ENCODE measurements at places on chromosomes 5 and 9.

GRCh38 chr9:88258024-88258423 is 119.7 kb upstream of the SPATA31C2 start:
- peak; percentile 42 for DNase-seq

- no peak for DNase-seq
Measured at GRCh38 chr9:108676355-108676754, 179.4 kb downstream of the ACTL7B start.

DNA sequence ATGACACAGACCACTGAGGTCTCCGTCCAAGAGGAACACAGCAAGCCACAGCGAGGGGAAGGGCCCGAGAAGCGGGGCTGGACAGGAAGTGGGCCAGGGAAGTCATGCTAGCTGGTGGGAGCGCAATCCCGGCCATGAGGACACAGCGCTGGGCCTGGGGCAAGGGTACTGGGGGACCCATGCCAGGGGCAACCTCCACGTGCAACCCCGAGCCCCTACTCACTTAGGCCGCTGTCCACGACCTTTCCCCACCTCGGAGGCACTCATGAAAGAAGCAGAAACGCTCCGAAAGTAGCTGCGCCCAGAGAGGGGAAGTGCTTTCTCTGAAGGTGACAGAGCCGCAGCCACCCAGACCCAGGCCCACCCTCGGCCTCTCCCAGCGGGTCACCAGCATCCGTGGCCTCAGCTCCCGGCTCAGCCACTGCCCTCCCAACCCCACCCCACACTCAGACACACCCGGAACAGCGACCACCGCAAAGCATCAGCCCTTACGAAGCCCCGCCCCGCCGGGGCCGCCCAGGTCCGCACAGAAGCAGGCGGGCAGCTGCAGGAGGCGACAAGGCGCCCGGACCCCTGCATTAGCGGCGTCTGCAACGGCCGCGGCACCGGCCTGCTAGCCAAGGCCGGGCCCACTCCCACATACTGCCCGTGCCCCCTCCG is 782 bp downstream of the BICD2 start:
- peak; percentile 64 for DNase-seq

- no peak for DNase-seq
Measured at GRCh38 chr9:129463994-129464393, 156.9 kb downstream of the C9orf50 start.

- DNase-seq = no peak
Measured at GRCh38 chr9:138043411-138044345, 166.1 kb downstream of the CACNA1B start.

GRCh38 chr5:68318955-68319705 is 103.6 kb downstream of the PIK3R1 start:
- DNase-seq = no peak

- peak; percentile 86 for DNase-seq
Measured at GRCh38 chr5:77893225-77893860, 117.2 kb upstream of the TBCA start.

GRCh38 chr5:149959406-149960236 is 937 bp upstream of the SLC26A2 start:
- DNase-seq = peak; percentile 28

DNA sequence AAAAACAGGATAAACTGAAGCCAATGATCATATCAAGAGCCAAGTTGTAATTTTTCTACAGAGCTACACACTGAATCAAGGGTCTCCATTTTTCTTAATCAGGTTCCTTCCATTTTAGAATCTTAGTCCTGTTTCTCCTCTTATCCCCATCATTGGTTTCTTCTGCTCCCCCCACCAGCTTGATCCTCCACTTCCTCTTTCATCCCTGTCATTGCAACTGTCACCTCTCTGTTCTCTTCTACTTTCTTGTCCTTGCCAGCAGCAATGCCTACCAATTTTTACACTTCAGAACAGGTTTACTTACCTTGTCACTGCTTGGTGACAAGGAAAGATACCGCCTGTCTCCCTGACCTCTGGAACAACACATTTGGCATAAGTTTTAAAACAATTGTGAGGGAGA is 97.3 kb downstream of the CFAP90 start:
- DNase-seq = no peak

GRCh38 chr9:132241840-132242620 is 80.2 kb downstream of the NTNG2 start:
- no peak for DNase-seq

GRCh38 chr5:1262381-1262780 is 32.5 kb downstream of the TERT start:
- DNase-seq = no peak

GRCh38 chr5:88145611-88146467 is 122.8 kb downstream of the TMEM161B start:
- no peak for DNase-seq

- DNase-seq = no peak
Measured at GRCh38 chr5:95076395-95077185, 208.3 kb downstream of the MCTP1 start.

DNA sequence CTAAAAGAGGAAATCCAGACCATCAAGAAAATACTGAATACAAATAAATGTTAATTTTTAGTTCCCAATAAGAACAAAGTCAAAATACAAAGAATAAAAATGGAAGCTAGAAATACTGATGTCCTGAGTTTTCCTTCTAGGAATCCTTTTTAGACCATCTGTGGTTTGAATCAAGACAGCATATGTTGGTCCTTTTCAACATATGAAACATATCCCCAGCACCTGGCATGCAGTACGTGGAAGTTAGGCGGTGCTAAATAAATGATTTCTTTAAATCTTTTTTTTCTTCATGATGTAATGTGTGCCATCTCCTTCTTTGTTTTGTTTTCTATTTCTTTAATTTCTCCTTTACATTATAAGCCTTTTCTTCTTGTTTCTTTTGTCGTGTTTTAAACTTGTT is 34.0 kb downstream of the KIAA1958 start:
- DNase-seq = no peak

DNA sequence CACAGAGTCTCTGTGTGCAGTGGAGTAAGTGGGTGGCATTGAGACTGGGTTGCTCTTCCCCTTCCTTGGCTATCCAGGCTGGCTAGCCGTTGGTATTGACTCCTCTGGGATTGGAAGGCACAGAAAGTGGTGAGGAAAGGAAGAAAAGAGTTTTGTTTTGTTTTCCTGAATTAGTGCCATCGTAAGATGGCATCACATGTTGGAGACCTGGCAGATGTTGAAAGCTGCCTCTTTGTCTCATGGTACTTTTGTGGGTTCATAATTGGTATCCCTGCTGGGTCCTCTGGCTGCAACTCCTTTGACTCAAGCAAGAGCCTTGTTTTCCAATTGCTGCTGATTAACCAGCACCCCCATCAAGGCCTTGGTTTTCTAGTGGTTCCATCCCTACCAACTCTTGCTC is 293.8 kb downstream of the PDE4D start:
- DNase-seq = no peak

- no peak for DNase-seq
Measured at GRCh38 chr5:3139499-3139931, 388.0 kb upstream of the IRX2 start.

DNA sequence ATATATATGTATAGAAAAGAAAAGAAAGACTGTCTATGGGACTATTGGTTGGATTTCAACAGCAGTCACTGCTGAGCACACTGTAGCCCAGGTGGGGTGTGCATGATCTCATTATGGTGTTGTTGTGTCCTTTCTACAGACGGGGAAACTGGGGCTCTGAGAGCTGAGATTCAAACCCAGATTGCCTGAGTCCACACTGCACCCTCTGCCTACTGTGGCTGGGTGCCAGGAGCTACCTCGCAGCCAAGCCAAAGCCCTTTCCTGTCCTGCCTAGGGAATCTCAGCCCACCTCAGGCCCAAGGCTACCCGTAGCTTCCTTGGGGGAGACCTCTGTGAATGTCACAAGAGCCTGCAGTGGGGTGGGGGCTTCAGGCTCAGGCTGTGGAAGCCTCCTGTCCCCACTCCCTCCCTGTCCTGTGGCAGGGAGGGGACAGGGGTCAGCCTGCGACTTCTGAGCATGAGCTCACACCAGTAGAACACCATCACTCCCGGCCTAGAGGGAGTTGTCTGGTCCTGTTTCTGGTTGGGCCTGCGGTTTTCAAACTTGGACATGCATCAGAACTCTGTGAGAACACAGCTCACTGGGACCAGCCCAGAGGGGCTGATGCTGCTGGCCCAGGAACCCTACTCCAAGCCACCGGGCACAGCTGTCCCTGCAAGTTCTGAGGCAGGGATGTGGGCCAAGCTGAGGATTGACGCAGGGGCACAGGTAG is 7.9 kb upstream of the NINJ1 start:
- DNase-seq = no peak

DNA sequence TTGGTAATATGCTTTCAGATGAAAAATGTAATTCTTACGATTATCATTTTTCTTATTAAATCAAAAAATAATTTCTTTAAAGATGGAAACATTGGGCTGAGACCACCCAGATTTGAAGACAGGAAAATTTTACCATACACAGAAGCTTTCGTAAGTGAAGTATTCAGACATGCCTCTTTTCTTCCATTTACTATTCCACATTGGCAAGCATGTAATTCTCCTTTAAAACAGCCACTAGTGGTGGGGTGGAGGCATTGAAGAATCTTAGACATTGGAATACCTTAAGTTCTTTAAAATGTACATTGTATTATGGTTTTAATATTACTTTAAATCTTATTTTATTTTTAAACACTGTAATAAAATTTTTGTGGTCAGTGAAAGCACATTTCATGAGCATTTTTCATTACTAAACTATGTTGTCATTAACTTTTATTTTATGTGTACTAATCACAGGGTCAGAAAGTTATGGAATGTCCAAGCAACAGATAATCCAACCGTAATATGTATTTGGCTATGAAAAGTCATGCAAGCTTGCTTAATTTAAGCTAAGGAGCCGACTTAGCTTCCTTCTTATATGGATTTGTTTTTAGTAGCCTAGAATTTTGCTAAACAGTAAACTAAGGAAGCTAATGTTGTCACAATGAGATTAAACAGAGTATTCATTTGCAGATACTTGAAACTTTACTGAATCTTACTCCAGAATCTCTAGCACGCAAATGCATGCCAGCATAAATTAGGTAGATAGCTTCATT is 97.4 kb upstream of the ALDH1A1 start:
- no peak for DNase-seq

- DNase-seq = no peak
Measured at GRCh38 chr5:16140417-16140816, 39.2 kb downstream of the MARCHF11 start.

- DNase-seq = no peak
Measured at GRCh38 chr9:2681981-2682380, 35.3 kb upstream of the KCNV2 start.

- DNase-seq = no peak
Measured at GRCh38 chr9:93898026-93898425, 57.1 kb downstream of the BARX1 start.

DNA sequence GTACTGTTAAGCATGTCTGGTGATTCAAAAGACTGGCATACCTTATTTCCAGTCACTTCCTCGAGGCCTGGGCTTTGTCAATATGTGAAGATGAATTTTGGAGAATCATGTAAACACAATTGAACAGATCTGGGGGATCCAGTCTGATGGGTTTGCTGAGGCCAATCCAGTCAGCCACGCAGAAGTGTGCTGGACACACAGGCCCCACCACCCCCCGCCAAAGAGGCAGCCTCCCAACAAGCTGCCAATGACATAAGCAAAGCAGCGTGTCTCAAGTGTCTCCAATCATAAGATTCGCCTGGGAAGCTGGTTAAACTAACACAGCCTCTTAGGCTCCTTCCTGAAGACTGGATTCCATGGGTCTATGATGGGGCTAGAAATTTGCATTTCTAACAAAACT is 192.9 kb upstream of the KLF9 start:
- no peak for DNase-seq

DNA sequence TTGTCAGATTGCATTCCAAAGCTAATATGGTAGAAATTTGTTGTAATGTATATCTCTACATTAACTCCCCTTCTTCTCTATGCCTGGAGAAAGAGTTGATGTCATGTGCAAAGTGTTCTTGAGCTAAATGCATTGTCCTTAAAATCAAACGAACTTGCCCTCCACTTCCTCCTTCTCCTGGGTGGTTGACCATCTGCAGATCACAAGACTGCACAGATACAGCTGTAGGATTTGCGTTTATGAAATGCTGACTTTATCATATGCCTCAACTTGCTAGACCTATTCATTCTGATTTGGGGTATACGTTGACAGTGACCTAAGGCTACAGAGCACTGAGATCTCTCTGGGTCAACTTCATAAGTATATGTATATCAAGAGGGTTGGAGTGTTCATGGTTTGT is 8.3 kb downstream of the TRIM32 start:
- no peak for DNase-seq

DNA sequence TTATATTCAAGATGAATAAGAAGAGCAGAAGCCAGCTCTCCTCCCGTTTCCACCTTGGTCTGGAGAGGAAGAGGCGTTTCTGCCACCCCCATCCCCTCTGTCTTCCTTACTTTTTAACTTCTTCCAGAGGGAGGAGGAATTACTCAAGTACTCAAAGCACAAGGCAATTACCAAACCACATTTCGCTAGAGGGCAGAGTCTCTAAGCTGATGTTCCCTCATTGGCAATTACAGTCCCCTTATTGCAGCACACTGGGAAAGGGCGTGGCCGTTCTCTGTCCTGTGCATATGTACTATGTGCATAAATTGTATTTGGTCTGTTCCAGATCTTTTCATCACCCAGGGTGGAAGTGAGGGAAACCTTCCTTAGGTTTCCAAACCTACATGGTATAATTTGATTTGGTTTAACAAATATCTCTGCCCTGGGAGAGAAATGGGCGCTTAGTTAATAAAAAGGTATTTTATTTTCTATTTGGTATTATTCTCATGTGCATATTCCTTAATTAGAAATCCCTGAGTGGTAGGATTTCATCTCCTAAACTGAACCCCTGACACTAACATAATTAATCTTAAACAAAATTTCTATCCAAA is 29.8 kb upstream of the ALDOB start:
- no peak for DNase-seq

GRCh38 chr5:21613971-21614488 is 1239.1 kb downstream of the CDH12 start:
- DNase-seq = no peak

GRCh38 chr5:10454591-10455276 is 13.1 kb downstream of the ROPN1L start:
- DNase-seq = no peak
